CD4-positive, alpha-beta memory T cell (primary cell): ENCODE measurements at places on chromosomes 3 and 15. TPM values are rescaled to one million over a fixed set of nuclear protein-coding genes. Genes with fewer than 3 reads are reported as not detected.

- H3K4me3 ChIP-seq = no peak overlapping the region
- H3K36me3 ChIP-seq = no peaks in the 10 kb centered on the region
- no peaks in the 10 kb centered on the region for H3K27me3 ChIP-seq
These were observed 21.4 kb downstream of the CCDC12 start for GRCh38 chr3:46955157-46955556.

- H3K27ac ChIP-seq = no peak overlapping the region
- DNase-seq = peak; percentile 3
- H3K4me3 ChIP-seq = no peak overlapping the region
- H3K27me3 ChIP-seq = no peaks in the 10 kb centered on the region
- no peaks in the 10 kb centered on the region for H3K36me3 ChIP-seq
- H3K4me1 ChIP-seq = no peaks in the 10 kb centered on the region
These were observed 240.8 kb downstream of the NR1D2 start for GRCh38 chr3:24185738-24186384.

GRCh38 chr3:21326704-21327475 is 424.1 kb downstream of the ZNF385D start:
- H3K4me1 ChIP-seq = no peaks in the 10 kb centered on the region
- H3K4me3 ChIP-seq = no peak overlapping the region
- no peaks in the 10 kb centered on the region for H3K27me3 ChIP-seq
- no peak for DNase-seq

DNA sequence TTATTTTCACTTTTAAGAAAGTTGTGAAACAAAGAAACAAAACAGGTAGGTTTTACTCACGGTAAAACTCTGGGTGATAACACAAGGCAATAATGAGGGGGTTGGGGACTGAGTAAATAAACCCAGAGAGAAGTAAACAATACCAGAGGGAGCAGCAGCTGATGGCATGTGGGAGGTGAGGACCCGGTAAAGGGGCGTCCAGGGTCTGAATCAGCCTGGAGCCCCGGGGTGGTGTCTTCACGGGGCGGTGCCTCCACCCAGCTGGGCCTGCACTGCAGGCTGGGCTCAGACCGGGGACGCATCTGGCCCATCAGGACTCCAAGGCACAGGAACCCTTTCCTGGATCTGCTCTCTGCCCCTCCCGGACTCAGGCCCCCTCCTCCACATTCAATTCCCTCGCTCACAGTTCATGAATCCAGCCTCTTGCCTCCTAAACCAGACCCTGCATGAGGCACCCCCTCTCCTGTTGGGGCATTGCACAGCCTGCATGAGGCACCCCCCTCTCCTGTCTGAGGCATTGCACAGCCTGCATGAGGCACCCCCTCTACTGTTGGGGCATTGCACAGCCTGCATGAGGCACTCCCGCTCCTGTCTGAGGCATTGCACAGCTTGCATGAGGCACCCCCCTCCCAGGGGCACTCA is 73.9 kb upstream of the MFGE8 start:
- no peaks in the 10 kb centered on the region for H3K27me3 ChIP-seq
- no peaks in the 10 kb centered on the region for H3K4me1 ChIP-seq
- H3K27ac ChIP-seq = no peak overlapping the region
- H3K4me3 ChIP-seq = no peak overlapping the region
- no peak for DNase-seq

- no peak overlapping the region for H3K4me3 ChIP-seq
- H3K4me1 ChIP-seq = peaks cover 15% of the 10 kb centered on the region
- no peaks in the 10 kb centered on the region for H3K27me3 ChIP-seq
- H3K36me3 ChIP-seq = peaks cover 31% of the 10 kb centered on the region
- peak; percentile 33 for DNase-seq
These were observed 5.9 kb upstream of the EDEM1 start for GRCh38 chr3:5181469-5182141.

The SERINC4 gene
- 0.25 TPM for total RNA-seq
